HTR-8/SVneo (cell line): ENCODE measurements at places on chromosomes 5 and 9.

GRCh38 chr9:21144603-21145002, 3.0 kb upstream of the IFNW1 start:
- DNase-seq, result no peak

DNA sequence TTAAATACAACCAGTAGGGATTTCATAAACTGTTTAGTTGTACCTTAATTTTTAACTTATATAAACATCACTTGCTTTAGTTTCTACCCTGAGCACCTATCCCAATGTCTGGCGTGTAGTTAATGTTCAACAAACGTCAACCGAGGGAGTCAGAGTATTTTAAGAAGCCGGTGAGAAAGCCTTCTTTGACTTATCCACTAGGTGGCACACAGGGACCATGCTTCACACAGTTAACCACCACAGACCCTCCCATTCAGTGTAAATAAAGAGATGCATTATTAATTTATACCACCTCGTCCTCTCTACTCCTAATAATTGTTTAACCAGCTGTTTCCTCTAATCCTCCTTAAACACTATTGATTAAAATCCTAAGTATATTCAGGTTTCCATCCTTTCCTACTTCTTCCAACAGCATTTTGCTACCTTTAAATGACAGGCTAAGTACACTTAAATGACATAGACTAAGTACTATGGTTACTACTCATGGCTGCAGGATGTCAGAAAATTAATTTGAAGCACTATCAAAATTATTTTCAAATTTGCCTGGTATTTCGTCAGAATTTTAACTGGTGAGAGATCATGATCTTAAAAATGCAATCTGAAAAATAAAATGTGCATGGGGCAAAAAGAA, 2.3 kb downstream of the HAPLN1 start:
- DNase-seq, result peak; percentile 43

GRCh38 chr9:133448487-133448972, 11.2 kb upstream of the CACFD1 start:
- no peak for DNase-seq

DNA sequence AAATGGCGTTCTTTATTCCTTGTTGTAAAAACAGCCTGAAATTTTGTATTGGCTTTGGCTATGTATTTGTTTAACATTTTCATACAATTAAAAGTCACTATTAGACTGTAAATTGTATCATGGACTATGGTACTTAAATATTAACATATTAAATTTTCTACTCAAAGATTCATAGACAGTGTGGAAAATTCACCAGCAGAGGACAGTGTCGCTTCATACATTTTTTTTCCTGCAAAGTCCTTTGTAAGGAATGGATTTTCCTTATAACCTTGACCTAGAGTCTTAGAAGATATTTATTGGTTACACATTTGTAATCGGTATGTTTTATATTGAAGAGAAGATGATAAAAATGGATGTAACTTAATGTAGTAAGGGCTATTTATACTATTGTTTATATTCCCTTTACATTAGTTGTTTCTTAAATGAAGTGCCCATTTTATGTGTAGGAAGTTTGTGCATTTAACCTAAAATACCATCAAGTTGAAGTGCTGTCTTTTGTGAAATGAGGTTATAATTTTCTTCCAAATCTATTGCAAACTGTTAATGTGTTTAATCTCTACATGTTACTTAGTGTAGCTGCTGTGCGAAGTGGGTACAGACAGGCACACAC, 150.1 kb downstream of the KDM4C start:
- DNase-seq, result no peak

DNA sequence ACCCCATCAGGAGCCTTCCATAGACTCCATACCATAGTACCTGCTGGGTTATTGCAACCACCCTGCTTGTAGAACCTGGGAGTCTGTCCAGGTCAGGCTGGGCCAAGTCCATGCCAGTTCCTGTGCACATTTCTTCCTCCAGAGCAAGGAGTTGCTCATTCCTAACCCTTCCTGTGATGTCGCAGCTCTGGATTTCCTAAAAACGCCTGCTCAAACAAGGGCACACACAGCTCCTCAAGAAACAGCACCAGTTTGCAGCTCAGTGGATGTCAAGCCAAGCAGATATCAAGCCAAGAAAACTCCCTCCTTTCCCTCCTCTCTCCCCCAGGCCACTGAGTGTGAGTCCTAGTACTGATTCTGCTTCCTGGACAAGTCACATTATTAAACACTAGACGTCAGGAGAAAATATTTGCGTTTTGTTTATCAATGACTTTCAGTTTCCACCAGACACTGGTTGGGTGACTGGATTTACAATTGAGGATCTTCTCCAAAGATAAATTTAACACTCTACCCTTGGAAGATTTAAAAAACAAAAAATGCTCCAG, 59.6 kb downstream of the SLC1A1 start:
- DNase-seq, result no peak

- DNase-seq, result no peak
These were observed 688.4 kb downstream of the PTPRD start for GRCh38 chr9:9924376-9924775.

DNA sequence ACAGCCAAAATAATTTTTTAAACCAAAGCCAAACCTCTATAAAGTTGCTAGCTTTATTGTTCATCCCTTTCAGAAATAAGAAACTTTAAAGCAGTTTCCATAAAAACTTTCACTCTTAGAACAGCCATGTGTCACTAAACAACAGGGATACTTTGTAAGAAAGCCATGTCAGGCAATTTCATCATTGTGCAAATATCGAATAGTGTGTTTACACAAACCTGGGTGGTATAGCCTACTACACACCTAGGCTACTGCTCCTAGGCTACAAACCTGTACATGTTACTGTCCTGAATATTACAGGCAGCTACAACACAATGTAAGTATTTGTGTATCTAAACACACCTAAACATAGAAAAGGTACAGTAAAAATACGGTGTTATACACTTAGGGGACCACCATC, 59.9 kb downstream of the TLE1 start:
- no peak for DNase-seq

GRCh38 chr9:84759300-84759750, 89.8 kb downstream of the NTRK2 start:
- no peak for DNase-seq

DNA sequence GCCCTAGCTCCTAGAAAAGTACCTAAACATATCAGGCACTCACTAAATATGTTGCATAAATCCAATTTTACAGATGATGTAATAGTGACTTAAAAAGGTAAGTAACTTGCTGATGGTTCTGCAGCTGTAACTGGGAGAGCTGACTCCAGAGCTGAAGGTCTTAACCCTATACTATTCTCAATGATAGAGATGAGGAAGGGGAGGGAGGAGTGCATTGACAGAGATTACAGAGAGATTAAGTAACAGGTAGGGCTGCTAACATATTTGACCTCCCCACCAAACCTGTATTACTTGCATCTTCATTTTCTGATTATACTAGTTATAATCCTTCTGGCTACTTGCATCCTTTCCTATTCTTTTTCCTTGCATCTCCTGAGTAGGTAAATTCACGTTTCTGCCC, 255.4 kb upstream of the EFNA5 start:
- no peak for DNase-seq

- no peak for DNase-seq
These were observed 288.1 kb downstream of the TMEM167A start for GRCh38 chr5:82789095-82789494.

- DNase-seq, result no peak
These were observed 290.0 kb downstream of the ARHGAP26 start for GRCh38 chr5:143059976-143060765.

DNA sequence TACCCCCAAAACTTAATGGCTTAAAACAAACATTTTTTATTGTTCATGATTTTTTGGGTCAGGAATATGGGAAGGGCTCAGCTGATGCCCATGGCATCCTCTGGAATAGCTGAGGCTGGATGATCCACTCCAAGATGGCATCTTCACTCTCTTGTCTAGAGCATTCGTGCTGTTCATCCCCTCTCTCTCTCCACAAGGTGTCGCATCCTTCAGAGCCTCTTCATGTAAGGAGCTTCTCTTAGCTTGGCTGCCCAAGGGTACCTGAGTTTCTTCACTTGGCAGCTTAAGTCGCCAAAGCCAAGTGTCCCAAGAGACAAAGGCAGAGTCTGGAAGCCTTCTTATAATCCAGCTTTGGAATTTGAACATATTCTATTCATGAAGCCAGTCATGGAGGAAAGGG, 294.7 kb downstream of the CHSY3 start:
- DNase-seq, result no peak

- DNase-seq, result no peak
These were observed 7.2 kb downstream of the PDLIM4 start for GRCh38 chr5:132264546-132265335.
